ENCODE measurements at places on chromosomes 13 and 19.

DNA sequence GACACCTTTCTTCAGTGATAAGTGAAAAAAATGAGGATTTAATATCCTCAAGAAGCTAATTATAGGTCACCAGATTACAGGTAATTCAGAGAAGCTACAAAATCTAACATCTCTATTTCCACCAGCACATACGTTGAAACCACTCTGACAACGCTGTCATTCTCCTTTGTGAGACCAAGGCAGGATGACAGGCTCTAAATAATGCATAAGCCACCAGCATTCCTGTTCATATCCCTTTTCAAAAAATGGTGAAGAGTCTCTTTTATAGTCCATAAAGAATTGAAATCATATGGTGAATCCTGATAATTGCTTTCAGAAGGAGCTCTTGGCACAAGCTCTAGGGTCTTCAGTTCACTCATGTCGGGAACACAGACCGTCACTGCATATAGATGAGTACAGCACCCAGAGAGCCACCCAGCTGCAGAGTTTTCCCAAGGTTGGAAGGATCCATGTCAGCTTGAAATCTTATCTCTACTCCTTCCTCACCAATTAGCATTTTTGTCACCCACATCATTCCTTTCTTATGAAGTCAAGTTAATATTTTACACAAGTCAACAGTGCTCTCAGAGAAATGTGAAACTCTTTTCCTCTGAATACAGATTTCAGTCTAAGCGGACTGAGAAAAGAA is 431.4 kb downstream of the TBC1D4 start:
- DNase-seq: no peak

- no peak for DNase-seq
These were observed 286.6 kb downstream of the COG6 start for GRCh38 chr13:39941911-39942551.

- no peak for DNase-seq
These were observed 1.8 kb downstream of the FXYD1 start for GRCh38 chr19:35140207-35140961.

- DNase-seq: no peak
These were observed 49.0 kb downstream of the SIPA1L3 start for GRCh38 chr19:37955986-37956385.

DNA sequence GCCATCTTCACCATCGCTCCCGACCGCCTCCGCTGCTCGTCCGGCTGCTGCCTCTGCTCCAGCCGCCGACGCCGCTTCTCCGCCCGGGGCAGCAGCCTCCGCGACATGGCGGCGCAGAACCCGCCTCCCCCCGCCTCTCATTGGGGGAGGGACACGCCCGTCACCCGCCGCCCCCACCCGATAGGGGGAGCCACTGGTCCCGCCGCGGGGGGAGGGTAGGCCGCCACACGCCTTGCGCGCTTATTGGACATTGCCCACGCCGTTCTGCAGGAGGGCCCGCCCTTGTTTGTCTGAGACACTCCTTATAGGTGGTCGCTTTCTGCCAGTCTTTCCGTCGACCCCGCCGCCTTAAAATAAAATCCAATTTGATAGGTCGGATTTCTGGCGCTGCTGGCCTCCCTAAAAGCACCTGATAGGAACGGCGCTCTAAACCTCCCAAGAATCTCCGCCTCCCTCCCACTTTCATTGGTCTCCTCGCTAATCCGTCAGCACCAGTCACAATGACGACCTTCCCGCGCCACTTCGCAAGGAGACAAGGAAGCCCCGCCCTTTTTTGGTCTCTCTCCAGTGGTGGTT is at the start of gene HNRNPL:
Gene HNRNPL, minus strand, starts transcription at position 127 of the 576 bp plus-strand sequence. Its CDS starts 20 bp downstream, at position 107.
- peak; percentile 99 for DNase-seq

DNA sequence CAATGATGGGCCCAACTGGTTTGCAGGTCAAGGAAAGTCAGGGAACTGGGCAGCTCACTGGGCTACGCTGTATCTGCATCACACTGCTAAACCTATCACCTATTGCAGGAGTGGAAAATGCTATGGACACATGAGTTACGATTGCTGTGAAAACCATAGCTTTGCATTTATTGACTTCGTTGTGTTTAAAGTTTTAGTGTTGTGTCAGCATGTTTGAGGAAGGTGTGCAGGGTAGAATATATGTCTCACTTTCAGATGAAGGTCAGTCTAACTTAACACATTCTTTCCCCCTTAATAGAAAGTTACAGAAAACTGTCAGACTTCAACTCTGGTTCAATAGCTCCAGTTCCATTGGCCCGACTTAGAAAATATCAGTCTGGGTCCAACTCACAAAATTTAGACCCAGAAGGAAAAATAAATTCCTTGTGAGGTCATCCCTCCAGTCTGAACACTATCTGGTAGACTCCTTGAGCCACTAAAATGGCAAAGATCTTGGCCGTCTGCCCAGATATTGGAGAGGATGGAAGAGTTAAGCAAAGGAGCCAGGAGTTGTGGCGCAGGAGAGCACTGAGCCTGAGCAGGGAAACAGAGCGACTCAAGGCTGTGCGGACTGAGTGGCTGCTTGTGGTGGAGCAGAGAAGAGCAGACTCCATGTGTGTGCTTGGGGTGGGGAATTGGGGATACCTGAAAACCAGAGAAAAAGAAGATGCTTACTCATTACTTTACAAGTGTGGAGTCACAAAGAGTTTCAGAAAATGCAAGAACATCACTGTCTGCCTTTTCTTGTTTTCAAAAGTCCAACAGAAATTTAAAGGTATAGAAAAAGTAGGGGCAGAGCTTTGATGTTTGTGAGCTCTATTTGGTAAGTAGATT is 518.5 kb downstream of the FGF9 start:
- no peak for DNase-seq

DNA sequence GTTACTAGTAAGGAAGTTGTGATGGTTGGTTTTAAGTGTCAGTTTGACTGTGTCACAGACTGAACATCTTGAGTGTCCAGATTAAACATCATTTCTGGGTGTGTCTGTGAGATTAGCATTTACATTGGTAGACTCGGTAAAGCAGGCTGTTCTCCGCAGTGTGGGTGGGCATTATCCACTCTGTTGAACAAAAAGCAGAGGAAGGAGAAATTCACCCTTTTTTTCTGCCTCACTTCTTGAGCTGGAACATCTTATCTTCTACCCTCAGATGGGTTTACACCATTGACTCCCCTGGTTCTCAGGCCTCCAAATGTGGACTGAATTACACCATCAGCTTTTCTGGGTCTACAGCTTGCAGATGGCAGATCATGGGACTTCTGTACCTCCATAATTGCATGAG is 63.7 kb upstream of the ZDHHC20 start:
- no peak for DNase-seq

DNA sequence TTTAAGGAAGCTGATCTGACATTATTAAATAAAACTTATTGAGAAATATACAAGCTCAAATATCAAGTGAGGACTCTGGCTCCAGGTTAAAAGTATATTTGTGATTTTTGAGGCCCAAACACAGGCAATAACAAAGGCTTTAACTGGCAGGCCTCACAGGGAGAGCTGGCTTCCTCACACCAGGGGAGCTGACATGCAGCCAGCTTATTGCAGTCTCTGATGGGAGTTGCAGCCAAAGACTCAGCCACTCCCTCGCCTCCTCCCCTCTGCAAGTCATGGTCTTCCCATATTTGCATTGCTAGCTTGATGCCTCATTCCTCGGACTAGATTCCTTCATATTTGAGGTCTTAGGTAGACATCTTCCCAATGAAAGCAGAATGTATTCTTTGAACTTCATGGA is 647.1 kb upstream of the SLITRK6 start:
- DNase-seq: no peak

- no peak for DNase-seq
These were observed 47.8 kb downstream of the PEPD start for GRCh38 chr19:33473653-33474305.

- DNase-seq: no peak
These were observed 3.1 kb upstream of the CTXN1 start for GRCh38 chr19:7928741-7929701.

- DNase-seq: no peak
These were observed 22.0 kb downstream of the MBNL2 start for GRCh38 chr13:97243915-97244781.

DNA sequence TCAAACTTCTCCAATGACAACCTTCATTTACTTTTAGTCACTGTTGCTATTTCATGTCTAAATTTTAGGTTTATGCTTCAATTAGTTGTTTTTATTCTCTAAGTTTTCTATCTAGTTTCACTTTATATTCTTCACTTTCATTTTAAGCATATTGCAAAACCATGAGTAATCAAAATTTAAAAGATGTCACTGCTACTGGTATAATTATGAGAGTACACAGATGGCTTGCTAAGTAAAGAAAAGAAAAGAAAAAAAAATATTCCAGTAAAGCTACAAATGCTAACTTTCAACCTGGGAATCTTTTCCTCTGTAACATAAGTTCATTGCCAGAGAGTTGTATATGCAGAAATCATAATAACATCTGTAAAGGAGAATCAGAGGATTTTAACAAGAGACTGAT is 1624.7 kb downstream of the PCDH9 start:
- no peak for DNase-seq

DNA sequence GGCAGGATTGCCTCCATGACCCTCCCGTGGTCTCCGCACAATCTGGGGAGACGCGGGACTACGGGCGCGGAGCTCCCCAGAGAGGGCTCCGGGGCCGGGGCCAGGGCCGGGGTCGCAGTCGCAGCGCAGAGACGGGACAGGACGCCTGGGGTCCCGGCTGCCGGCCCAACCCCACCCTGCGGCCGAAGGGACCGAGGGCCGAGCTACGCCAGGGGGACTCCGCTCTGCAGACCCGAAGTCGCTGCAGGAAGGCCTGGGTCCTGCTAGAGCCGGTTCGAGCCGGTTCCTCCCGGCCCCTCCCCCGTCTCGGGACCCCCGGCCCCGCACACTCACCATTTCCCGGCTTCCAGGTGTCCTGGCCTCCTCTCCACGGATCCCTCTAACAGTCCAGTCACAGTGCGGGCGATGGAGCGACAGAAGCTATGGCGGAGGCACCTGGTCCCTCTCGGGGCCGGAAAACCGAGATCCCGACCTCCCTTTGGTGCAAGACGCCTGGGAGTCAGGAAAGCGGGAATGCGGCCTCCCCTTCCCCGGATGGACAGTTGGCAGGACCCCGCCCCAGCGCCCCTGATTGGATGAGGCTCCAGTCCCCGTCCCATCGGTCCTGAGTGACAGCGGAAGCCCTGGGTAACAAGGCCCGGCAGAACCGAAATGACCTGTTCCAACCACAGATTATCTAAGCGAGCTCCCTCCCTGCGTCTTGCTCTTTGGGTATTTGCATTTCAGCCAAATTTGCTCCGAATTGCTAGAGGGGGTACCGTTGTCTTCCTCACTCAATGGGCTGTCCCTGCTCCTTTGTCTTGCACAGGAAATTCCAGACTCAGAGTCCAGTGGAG is at the start of gene ZNF625:
Gene ZNF625, minus strand, starts transcription at position 512 of the 836 bp plus-strand sequence. Its CDS starts 176 bp downstream, at position 336.
- peak; percentile 94 for DNase-seq

- no peak for DNase-seq
These were observed 34.5 kb downstream of the SOX1 start for GRCh38 chr13:112101360-112101930.

GRCh38 chr19:35937345-35938281 is 1.4 kb downstream of the LRFN3 start:
- no peak for DNase-seq

- peak; percentile 65 for DNase-seq
These were observed 45.2 kb downstream of the CDADC1 start for GRCh38 chr13:49292742-49293486.

DNA sequence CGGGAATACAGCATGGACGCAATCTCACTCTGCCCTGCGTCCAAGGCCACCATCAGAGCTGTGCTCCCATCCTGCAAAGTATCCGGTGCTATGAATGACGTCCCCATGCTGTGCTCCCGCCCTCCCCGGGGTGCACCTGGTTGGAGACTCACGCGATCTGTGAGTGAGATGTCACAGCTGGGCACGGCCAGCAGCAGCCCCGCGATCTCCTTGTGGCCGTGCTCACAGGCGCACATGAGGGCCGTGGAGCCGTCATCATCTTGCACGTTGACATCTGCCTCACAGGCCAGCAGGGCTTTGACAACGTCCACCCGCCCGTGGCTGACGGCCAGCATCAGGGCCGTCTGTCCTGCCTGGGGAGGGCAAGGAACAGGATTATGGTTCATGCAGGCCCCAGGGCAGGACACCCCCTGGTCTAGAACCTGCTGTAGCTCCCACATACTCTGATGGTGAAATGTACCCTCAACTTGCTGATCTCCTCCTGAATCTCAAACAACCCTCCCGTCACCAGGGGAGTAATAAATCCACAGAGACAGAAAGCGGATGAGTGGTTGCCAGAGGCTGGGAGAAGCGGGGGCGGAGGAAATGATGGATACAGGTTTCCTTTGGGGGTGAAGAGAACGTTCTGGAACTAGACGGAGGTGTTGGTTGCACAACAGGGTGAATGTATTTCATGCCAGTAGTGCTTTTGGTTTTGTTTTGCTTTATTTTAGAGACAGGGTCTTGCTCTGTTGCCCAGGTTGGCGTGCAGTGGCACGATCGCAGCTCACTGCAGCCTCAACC is 14.5 kb upstream of the SPC24 start:
- no peak for DNase-seq

GRCh38 chr19:57559008-57559403 is 657 bp downstream of the ZNF550 start:
- DNase-seq: no peak

GRCh38 chr13:112229445-112229844 is 146.7 kb upstream of the SPACA7 start:
- DNase-seq: no peak

GRCh38 chr19:35272122-35272719 is 3.5 kb downstream of the USF2 start:
- no peak for DNase-seq

GRCh38 chr13:39676315-39676876 is 20.9 kb downstream of the COG6 start:
- peak; percentile 3 for DNase-seq

DNA sequence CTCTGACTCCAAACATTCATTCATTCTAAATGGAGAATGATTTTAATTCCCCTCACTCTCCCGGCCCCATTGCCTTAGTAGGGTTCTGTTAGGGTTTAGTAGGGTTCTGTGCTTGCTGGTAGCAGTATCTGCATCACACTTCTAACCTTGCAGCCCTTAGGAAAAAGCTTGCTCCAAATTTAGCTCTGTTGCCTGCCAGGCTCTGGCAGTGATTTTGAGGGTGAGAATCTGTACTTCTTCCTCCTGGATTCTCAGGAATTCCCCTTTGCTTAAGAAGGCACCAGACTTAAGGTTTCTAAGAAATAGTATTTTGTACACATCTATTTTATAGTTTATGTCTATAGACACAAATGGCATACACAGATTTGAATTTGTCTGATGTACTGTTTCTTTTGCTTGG is 14.7 kb downstream of the B3GLCT start:
- DNase-seq: no peak

DNA sequence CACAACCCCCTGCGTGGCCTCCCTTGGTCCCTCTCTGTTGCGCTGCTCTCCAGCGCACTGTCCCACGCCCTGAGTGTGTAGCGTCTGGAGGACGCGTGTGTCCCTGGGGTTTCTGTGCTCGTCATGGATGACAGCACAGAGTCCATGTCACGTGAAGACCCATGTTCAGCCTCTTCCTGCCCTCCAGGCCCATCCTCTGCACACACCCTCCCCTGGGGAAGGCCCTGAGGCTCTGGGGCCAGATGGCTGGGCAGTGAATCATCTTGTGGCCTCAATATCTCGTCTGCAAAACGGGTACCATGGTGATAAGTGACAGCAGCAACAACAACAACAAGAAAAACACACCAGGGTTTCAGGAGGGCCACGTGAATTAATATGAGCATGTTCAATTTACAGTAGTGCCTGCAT is 71.5 kb upstream of the ARHGEF7 start:
- no peak for DNase-seq

All from NCI-H1092 (cell line).